NCI-H526 (cell line): ENCODE measurements at places on chromosomes 1 and 21.

GRCh38 chr1:43383449-43383848, 6.2 kb downstream of the MED8 start:
- DNase-seq = no peak

DNA sequence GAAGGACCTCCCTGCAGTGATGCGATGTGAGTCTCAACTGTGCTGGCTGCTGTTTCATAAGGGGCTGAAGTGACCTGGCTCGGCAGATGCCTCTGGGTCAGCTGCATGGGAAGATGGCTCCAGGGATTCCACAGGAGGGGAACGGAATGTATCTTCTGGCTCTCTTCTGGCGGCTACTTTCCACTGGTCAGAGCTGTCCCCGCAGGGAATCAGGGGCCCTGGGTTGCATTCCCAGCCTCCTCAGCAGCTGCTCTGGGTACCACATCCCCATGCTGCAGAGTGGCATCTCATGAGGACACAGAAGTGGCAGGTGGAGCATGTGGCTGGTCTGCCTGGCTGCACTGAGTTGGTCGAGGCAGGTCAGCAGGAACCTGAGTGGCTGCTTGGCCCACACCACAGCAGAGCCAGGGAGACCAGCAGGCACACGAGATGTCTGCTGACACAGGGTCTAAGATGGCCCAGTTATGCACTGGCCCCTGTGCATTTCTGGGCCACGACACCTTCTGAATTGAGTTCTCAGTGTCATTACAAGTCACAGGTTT, 42.8 kb downstream of the POFUT2 start:
- DNase-seq = no peak

DNA sequence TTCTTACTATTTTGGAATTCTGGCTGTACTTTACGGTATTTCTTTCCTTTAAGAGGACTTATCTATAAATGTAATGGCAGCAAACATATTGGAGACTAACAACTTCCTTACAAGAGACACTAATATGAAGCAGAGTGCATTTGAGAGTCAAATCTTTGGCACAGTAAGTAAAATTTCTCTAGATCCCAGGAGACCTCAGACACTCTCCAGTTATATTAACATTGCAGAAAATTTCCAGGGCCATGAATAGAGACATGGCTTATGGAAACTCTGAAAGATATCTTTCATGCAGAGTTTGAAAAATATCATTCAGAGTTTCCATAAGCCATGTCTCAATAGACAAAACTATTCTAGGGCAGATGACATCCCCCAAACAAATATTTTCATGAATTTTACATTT, 51.2 kb downstream of the IL23R start:
- DNase-seq = peak; percentile 32

- DNase-seq = peak; percentile 39
Measured at GRCh38 chr21:28336314-28336713, 656.4 kb downstream of the LTN1 start.

DNA sequence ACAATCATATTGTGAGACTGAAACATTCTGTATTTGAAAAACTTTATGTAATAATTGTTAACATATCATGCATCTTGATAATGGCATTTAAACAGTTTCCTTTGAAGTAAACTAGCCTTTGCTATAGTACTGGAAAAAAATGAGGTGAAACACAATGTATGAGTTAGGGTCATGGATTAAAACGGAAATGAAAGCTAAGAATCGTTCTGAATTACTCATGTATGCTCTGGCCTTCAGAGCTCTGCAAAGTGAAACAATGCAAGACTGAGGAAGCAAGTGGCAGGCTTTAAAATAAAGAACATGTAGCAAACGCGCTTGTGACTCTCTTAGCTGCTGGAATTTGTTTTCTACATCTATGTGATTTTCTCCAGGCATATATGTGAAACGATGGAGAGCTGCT, 317.1 kb downstream of the DPYD start:
- DNase-seq = no peak

DNA sequence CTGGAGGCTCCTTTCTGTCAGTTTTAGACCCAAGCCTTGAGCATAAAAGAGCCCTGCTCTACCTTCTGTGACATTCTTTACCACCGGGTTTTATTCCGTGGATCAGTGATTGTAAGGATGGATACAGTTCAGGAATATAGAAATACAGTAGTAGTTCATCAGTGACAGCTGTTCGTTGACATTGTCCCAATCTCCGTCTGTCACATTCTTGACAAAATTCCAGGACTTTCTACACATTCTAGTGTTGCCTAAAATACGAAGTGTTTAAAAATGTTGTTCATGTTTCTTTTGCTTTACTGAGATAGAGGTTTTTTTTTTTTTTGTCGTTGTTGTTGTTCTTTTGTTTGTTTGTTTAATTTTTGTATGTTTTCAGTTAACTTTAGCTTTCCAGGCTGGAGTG, 29.9 kb downstream of the MAP10 start:
- DNase-seq = no peak

GRCh38 chr1:145692785-145693443, 14.3 kb downstream of the PDZK1 start:
- DNase-seq = no peak

DNA sequence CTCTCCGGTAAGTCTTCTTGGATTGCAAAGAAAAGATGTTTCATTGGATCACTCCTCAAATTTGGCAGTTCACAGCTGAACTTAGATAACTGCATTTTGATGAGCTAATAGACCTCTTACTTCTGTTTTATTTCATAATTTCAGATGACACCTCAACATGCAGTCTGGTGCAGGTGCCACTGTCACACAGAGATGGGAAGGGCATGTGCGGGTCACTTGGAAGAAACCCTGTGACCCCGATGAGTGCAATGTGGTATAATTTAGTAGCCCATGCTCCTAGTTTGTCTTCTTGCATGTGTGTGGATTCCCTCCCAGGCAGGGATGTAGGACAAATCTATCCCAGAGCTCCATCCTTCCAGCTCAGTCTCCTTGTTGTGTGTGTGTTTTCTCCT, 481 bp upstream of the SLAMF1 start:
- no peak for DNase-seq

GRCh38 chr1:221822591-221822990, 80.7 kb upstream of the DUSP10 start:
- DNase-seq = no peak

DNA sequence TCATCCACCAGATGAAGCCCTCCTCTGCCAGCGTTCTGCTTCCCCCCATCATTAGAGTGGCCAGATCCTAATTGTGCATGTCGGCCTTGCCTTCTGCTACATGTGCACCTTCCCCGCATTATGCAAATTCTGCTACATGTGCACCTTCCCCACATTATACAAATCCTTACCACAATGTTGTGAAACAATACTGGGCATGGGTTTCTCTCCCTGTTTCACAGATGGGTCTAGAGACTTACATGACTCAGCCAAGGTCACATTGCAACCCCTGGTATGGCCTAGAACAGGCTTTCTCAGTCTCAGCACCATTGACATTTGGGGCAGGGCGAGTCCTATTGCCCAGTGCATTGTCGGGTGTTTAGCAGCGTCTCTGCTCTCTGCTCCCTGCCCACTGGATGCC, 1.0 kb upstream of the CELA2A start:
- DNase-seq = peak; percentile 91
